Activated T-cell treated with anti-CD3 and anti-CD28 coated beads, Interleukin-2, amount 50 U/mL, for 48 hours (primary cell): ENCODE measurements at places on chromosomes 12 and 14.

- DNase-seq, result no peak
These were observed 9.3 kb upstream of the C12orf43 start for GRCh38 chr12:121025442-121026226.

DNA sequence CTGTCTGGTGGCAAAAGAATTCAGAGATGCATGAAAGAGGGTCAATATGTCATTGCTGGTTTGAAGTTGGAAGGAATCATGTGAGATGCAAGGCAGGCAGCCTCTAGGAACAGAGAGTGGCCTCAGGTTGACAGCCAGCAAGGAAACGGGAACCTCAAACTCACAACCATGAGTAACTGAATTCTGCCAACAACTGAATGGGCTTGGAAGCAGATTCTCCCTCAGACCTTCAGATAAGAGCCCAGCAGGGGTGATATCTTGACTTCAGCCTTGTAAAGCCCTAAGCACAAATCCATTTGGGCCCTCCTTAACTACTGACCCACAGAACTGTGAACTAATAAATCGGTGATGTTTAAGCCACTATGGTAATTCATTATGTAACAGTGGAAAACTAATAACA is 35.8 kb downstream of the USP15 start:
- no peak for DNase-seq

GRCh38 chr12:9449181-9449580 is 158.5 kb downstream of the KLRB1 start:
- no peak for DNase-seq

DNA sequence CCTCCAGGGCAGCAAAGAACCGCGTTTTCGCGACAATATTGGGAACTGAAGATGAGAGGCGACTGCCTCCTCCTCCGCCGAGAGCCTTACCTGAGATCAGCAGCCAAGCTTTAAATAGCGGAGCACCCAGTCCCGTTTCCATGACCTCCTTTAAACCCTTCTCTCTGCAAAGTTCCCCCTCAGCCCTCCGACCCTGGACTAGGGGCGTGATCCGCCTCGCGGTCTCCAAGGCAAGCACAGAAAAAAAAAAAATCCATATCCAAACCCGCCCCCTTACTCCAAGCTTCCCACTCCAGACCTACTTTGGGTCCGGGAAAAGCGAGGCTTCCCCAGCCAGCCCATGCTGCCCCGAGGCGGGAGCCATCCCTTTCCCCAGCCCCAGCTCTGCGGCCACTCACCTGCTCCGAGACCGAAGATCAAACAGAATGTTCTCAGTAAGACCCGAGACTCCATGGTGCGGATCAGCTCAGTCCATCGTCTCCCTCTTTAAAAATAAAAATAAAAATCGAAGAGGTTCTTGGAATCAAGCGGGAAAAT is 630 bp downstream of the NELL2 start:
- peak; percentile 41 for DNase-seq

DNA sequence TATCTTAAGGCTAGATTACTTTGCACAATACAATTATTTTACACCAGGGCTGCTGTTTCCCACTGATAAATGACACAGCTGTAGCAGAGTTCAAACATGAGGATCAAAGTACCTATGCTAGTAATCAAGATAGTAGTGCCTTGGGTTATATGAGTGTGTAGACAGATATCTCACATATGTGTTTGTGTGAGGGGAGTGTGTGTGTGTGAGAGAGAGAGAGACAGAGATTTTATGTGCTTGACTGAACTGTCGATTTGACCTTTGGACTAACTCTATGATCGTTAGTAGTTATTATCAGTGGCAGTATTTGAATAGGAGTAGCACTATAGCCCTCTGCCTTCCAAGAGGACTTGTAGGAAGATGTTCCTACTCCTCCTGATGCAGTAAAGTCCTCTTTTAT is 15.5 kb downstream of the PLEKHA5 start:
- DNase-seq, result no peak

DNA sequence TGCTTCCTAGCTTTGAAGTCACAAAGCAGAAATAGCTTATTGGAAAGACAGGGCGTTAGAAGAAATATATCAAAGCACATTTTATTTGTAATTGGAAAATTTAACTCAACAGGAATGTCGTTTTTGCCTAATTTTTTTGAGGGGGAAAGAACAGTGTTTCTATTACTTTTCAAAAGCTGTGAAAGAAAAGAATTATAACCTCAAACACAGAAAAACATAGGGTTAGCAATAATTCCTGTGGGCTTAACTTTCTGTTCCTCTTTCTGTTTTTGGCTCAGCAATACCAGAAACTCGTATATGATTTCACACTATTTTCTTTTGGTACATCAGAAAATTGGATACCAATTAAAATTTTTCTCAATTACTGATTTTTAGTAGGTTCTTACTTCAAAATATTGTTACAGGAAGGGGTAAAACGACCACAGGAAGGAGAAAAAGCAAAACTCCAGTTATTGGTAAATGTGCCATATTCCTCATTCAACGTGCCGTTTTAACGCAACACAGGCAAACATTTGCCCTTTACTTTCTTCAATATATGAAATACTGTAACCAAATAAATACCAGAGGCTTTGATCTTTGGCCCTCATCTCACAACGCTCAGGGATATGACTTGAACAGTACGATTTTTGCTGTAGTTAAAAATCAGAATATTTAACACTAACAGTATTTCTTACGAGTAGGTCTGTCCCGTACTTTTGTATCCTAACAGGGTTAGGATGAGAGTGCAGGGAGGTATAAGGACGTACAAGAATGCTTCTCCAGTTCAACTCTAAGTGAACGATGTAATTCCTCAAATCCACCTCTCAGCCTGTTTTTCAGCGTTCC is 1.3 kb upstream of the RNU6-7 start:
- DNase-seq, result no peak
